ACHN (cell line): ENCODE measurements at places on chromosomes 12 and 14.

DNA sequence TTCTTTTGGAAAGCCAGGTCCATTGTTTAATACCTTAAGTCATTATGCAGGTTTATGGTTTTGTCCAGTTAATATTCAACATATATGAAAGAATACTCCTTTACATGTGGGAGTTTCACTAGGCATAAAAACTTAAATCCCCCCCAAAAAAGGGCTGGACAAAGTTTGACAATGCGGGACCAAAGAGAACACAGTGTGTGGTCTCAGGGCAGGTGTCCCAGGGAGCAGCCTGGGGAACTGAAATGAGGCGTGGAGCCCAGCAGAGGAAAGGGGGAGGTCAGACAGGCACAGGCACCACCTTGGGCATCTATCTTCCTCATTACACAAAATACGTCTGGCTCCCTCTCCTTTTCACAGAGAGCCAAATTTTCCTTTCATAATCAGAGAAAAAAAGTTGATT is 22.5 kb downstream of the PKP2 start:
- DNase-seq = no peak

DNA sequence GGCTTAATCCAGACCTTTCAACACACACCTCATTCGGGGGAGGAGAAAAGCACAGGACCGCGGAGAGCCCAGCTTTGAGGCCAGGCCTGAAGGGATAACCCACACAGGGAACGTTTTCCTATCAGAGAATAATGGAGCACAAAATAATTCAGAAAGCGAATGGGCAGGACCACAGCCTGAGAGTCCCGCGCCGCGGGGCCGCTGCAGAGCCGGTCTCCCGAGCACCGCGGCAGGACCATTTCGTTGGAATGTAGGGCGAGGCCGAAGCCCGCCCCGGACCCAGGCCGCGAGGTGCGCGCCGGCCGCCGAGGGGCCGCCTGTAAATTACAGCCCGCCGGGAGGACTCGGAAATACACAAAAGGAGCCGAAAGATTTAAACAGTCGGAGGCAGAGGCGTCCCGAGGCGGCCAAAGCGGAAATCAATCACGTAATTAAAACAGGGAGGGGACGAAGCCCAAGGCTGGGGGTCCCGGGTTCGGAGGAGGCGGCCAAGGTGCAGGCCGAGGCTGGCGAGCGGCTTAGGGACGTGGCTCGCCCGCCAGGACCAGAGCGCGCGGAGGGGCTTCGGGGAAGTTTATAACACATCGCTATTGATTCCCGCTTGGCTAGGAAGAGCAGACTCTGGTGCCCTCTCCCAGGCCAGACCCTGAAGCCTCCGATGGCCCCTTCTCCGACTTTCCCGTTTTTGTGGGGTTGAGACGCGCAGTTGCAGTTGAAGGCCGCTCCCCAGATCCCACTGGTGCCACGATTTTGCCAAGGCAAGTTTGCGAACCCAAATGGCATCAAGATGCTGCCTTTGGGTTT is 6.3 kb upstream of the HOXC4 start:
- no peak for DNase-seq

DNA sequence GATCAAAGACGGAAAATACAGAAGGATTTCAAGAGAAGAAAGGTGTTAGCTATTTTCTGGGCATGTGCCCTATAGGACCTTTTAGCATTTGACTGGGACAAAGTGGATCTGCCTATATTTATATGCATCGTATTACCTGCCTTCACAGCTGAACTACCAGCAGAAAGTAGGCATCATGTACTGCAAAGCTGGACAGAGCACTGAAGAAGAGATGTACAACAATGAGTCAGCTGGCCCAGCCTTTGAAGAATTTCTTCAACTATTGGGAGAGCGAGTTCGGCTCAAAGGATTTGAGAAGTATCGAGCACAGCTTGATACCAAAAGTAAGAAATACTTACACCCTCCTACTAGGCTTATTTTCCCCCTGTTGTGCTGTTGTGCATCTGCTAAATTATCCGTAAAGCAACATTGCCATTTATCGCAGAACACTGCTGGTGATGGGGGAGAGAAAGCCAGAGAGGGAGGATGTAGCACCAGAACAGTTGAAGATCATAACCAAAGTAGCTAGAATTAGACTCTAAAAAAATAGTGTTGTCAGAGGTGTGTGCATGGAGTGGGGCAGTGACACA is 282.0 kb upstream of the RGS6 start:
- DNase-seq = no peak

DNA sequence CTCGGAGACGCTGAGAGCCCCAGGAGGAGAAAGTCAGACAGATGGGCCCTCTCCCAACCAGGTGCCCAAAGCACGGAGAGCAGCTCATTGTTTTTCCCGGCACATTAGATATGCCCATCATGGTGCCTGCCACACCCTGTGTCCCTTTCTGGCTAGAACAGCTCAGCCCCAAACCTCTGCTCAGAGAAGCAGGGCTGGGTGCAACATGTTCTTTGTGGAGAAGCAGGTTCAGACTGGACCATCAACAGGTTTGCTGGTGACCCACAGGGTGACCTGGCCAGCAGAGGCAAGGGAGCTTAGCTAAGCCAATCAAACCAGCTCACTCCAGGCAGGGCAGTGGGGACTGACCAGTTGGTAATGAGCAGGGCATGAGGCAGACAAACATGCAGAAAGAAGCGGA is 13.4 kb downstream of the RAB15 start:
- no peak for DNase-seq

DNA sequence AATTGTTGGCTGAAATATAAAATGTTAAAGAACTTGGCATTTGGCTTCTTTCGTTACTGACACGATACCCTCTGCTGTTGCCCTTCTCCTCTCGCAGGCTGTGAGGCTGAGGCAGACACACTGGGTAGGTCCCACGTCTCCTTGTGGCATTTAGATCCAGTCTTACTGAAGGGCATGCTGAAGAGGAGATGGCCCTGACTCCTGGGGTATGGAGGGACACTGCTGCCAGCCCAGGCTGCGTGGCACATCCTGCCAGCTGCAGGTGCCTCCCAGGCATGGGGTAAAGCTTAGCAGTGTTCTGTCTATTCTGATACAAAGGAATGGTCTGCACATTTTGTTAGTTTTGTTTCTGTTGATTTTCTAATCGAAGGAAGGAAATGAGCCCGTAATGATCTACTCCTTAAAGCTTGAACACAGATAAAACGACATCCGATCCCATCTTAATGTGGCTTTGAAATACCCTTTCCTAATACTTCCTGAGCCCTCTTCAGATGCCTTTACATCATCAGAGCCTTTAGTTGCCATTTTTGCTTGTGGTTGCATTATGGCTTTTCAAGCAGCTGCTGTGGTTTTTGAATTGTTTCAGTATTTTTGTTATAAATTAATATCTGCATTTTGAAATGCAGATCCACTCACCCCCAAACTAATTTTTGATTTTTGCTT is 61.1 kb downstream of the WDR20 start:
- no peak for DNase-seq

GRCh38 chr12:16346958-16347357 is 487 bp upstream of the MGST1 start:
- DNase-seq = peak; percentile 22

GRCh38 chr12:40614923-40615322 is 77.3 kb upstream of the CNTN1 start:
- DNase-seq = no peak

DNA sequence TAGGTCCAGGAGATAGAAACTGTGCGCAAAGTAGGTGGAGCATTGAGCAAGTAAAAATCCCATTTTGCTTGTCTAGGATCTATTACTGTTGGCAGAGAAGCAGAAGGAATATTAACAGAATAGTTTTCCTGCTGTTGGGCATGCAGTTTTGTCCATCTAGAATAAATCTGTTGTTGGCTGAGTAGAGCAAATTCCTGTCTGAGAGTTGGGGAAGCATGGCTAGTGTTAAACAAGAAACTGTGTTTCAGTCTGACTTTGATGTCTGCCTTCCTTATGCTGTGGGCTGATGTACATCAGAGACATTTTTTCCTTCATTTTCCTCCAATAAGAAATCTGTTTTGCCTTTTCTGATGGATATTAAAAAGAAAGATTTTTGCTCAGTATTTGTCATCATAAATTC is 98.2 kb downstream of the RAD52 start:
- DNase-seq = no peak

DNA sequence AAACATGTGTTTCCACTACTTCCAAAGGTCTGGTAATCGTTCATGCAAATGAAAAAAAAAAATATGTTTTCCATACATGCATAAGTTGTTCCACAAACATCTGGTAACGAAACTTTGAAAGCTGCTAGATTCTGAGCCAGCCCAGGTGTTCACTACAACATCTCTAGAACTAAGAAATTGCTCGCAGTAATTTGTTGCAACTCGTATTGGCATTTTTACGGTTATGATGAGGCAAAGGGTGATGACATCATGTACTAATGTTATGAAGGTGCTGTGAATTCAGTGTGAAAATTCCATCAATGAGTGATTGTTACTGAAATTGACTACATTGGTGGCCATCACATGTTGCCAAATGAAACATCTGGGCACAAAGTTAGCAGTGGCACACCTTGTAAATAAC is 31.9 kb upstream of the CCDC91 start:
- DNase-seq = no peak

DNA sequence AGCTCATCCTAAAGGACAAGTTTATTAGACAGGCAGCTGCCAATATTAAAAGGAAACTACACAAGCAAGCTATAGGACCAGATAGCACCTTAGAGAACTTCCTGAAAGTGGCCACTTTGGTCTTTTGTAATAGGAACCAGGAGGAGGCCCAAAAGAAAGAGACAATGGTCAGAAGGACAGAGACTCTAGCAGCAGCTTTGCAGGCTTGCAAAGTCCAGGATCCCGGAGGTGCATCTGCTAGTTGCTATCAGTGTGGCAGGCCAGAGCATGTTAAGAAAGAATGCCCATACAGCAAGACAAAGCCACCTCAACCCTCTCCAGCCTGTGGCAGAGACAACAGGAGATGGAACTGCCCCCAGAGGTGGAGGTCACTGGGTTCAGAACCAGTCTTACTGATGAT is 23.4 kb downstream of the APOBEC1 start:
- DNase-seq = no peak

GRCh38 chr14:104147346-104148125 is 9.1 kb downstream of the KIF26A start:
- DNase-seq = no peak

DNA sequence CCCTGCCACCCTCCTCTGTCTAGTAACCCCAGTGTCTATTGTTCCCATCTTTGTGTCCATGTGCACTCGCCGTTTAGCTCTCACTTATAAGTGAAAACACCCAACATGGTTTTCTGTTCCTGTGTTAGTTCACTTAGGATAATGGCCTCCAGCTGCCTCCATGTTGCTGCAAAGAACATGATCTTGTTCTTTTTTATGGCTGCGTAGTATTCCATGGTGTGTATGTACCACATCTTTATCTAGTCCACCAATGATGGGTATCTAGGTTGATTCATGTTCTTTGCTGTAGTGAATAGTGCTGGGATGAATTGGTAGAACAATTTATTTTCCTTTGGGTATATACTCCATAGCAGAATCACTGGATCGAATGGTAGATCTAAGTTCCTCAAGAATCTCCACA is 51.0 kb upstream of the RFLNA start:
- no peak for DNase-seq

GRCh38 chr14:92258934-92259333 is 64.0 kb upstream of the SLC24A4 start:
- no peak for DNase-seq

GRCh38 chr14:52873694-52874093 is 77.2 kb downstream of the FERMT2 start:
- DNase-seq = no peak

DNA sequence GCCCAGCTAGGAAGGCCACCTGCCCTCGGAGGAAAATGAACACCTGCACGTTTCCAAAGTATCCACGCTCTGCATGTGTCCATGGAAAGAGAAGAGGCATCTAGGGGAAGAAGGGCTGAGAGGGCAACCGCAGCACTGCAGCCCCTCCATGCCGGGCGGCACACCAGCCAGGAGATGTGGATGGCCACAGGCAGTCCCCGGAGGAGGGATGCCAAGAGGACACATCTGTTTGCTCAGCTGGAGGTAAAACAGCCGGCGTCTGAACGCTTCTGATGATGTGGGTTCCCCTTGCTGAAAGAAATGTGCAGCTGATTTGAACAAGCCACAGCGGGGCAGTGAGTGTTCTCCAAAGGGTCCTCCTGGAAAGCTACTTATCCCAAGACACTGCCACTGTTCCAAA is 34.0 kb downstream of the CHGA start:
- no peak for DNase-seq

DNA sequence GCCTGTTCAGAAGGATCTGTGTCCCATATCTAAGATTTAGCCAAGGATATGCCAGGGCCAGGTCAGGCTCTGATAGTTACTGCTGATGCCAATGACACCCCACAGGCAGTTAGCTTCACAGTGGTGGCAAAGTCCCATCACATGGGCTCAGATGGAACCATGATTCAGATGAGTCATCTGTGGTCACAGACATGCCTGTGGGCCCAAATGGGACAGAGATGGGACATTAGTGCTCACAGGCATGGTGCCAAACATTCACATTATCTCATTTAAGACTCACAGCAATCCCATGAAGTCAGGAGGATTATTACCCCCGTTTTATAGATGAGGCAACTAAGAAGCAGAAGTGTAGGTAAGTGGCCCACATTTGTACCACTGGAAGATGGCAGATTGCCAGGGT is 207.8 kb downstream of the DPF3 start:
- no peak for DNase-seq

GRCh38 chr12:39124768-39125167 is 219.4 kb upstream of the CPNE8 start:
- DNase-seq = no peak

DNA sequence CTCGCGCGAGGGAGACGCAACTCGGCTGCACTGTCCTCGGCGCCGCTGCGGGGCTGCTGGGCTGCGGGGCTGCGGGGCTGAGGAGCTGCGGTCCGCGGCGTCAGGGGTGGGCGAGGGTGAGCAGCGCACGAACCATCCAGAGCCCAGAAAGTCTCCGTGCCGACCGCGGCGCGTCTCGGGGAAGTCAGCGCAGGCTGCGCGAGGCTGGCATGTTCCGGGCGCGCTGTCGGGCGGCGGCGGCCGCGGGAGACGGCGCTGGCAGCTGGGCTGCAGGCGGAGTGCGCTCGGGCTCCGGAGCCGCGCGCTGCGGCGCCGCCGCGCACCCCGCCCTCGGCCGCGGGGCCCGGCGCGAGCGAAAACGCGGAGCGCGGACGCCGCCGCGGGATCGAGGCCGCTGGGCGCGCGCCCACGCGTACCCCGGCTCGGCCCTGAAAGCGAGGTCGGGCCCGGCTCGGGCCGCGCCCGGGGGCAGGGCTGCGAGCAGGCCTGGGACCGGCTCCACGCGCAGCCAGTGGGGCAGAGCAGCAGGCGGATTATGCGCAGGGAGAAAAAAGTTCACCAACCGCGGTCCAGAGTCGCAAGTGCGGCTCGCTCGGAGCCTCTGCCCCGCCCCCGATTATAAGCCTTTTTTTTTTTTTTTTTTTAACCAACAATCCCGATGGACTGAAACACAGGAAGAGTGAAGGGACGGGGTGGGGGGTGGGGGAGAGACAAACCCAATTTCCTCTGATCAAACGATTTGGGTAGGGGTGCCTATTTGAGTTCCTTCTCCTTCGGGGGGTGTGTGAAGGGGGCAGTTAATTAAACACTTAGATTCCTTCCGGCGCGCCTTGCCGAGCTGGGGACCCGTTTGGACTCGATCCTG is at the start of gene PRICKLE1:
Gene PRICKLE1 (minus strand): TSS at position 282 of the 865 bp plus-strand sequence. CDS start 117,230 bp downstream, outside the sequence.
- peak; percentile 81 for DNase-seq

- no peak for DNase-seq
Observed at GRCh38 chr12:99146185-99146584, 501.1 kb downstream of the APAF1 start.

GRCh38 chr12:117064596-117064995 is 34.6 kb downstream of the TESC start:
- no peak for DNase-seq

GRCh38 chr12:19633641-19634040 is 194.3 kb downstream of the AEBP2 start:
- no peak for DNase-seq

- no peak for DNase-seq
Observed at GRCh38 chr14:93155667-93156066, 29.0 kb downstream of the MOAP1 start.
